ENCODE measurements at places on chromosomes 3 and 15.

DNA sequence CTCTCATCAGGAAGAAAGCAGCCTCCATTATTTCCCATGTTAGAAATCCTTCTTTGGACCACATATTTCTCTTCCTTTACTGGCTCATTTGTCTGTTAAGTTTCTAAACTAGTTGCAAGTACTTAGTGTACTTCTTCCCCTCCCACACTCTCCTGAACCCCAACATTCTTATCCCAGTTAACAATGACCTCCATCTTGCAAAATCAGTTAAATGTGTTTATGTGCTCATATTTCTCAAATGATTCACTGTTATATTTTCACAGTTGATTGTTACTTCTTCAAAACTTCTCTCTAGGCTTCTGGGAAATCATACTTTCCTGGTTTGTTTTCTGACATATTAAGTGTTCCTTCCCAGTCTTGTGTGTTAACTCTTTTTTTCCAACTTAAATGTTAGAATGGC, 856.9 kb downstream of the EPHA3 start:
- no peak for DNase-seq

- DNase-seq, result no peak
Measured at GRCh38 chr3:63559884-63560283, 92.6 kb upstream of the SNTN start.

- DNase-seq, result no peak
Measured at GRCh38 chr15:88185584-88185983, 71.0 kb downstream of the NTRK3 start.

- no peak for DNase-seq
Measured at GRCh38 chr3:42491881-42492507, 10.4 kb upstream of the VIPR1 start.

GRCh38 chr3:11829416-11829815, 17.3 kb downstream of the TAMM41 start:
- no peak for DNase-seq

- DNase-seq, result no peak
Measured at GRCh38 chr15:68774120-68774519, 46.6 kb downstream of the ANP32A start.

- DNase-seq, result no peak
Measured at GRCh38 chr3:99394831-99395778, 243.3 kb upstream of the COL8A1 start.

GRCh38 chr3:114904633-114905032, 242.5 kb downstream of the ZBTB20 start:
- DNase-seq, result no peak

DNA sequence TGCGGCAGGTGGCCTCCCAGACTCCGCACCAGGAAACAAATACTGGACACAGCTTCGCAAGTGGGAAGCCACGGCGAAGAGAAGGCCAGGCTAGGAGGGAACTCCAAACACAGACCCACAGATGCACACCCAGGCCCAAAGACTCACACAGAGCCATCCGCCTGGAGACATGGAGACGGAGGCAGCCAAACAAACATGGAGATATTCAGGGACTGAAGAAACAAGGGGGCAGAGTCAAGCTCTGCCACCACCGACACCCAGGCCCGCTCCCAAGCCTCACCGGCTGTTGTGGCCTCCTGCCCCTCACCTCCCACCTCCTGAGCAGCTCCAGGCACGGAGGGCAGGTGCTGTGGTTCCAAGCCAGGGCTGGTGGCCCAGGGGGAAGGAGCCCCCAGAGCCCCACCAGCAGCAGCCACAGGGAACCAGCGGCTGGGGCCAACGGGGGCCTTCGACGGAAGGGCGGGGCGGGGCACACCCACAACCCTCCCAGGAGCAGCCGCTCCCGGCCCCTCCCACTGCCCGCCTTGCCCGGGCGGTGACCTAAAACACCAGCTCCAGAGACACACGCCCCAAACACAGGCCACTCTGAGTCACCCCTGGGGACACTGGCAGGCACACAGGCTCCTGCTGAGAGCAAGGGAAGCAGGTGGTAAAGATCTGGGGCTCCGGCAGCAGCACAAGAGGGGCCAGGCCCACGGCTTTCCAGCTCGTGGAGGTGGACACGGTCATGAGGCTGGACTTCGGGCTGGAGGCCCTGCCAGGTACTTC, 31.9 kb downstream of the TNK2 start:
- no peak for DNase-seq

Data from CD4-positive, alpha-beta memory T cell (primary cell).